ENCODE measurements at places on chromosomes 7 and 10. TPM values are rescaled to one million over a fixed set of nuclear protein-coding genes. Genes with fewer than 3 reads are reported as not detected.

Gene MMP21
- not detected for total RNA-seq

Gene GNGT1
- total RNA-seq = not detected

Gene DNAJB6
- total RNA-seq = 128 TPM

Gene CAV2
- not detected for total RNA-seq

Gene MARVELD1
- total RNA-seq = 5.6 TPM

Gene RBP3
- not detected for total RNA-seq

Gene NAT16
- not detected for total RNA-seq

Gene PSD
- 10.4 TPM for total RNA-seq

Gene SPACDR
- 2.7 TPM for total RNA-seq

Gene NUTM2A
- total RNA-seq = not detected

Gene ABLIM1
- total RNA-seq = 18.5 TPM

Gene HOXA1
- 0.09 TPM for total RNA-seq

Gene CTAGE4
- 0.56 TPM for total RNA-seq

Gene SPAM1
- total RNA-seq = not detected

Gene LRGUK
- 0.16 TPM for total RNA-seq

Gene EBF3
- not detected for total RNA-seq

Gene PLAC9
- total RNA-seq = not detected

Gene FOXP2
- 0.02 TPM for total RNA-seq

Gene UCN3
- not detected for total RNA-seq

Gene HOXA7
- total RNA-seq = not detected

Gene RET
- 0.12 TPM for total RNA-seq

Gene OTUD1
- total RNA-seq = 12.8 TPM

Gene INA
- 0.92 TPM for total RNA-seq

Gene INTS15
- total RNA-seq = 45.1 TPM

Gene NKX2-3
- total RNA-seq = not detected

Gene TLX1
- not detected for total RNA-seq

Gene UMAD1
- 11.8 TPM for total RNA-seq

Gene NSUN5
- total RNA-seq = 72.5 TPM

Gene HTR5A
- not detected for total RNA-seq

Gene HDAC9
- total RNA-seq = 3.0 TPM

Gene OR2A5
- total RNA-seq = not detected

Gene NXPH1
- not detected for total RNA-seq

Gene MPP7
- 0.43 TPM for total RNA-seq

Gene AKR1D1
- not detected for total RNA-seq

Gene SAMD9L
- total RNA-seq = 15.8 TPM

Gene ZNF467
- total RNA-seq = 0.21 TPM

Gene BTBD16
- not detected for total RNA-seq

Gene ZEB1
- 79.0 TPM for total RNA-seq

Measured in activated CD4-positive, alpha-beta T cell treated with anti-CD3 and anti-CD28 coated beads, Interleukin-2, amount 10 ng/mL, durations not matched to agents 24 days and 14 days (primary cell).